ENCODE measurements at places on chromosomes 11 and 22. TPM values are rescaled to one million over a fixed set of nuclear protein-coding genes. Genes with fewer than 3 reads are reported as not detected.

Gene INTS4
- polyA plus RNA-seq: 30.3 TPM

Gene ACRV1
- 0.27 TPM for polyA plus RNA-seq

Gene SLC2A11
- polyA plus RNA-seq: 19.3 TPM

Gene CHADL
- 2.4 TPM for polyA plus RNA-seq

Gene CARD10
- polyA plus RNA-seq: 36.0 TPM

Gene SCN2B
- 1.3 TPM for polyA plus RNA-seq

Gene KCNK7
- polyA plus RNA-seq: 0.49 TPM

Gene ELP4
- 14.4 TPM for polyA plus RNA-seq

Gene RASGRP2
- polyA plus RNA-seq: 10.7 TPM

Gene FIBIN
- 14.5 TPM for polyA plus RNA-seq

Gene TMEM132A
- 19.6 TPM for polyA plus RNA-seq

Measured in large intestine (tissue), 12 donors.